Occipital lobe (tissue), 3 donors: ENCODE measurements at places on chromosomes 5 and 9. TPM values are rescaled to one million over a fixed set of nuclear protein-coding genes. Genes with fewer than 3 reads are reported as not detected.

The SUSD3 gene
- total RNA-seq: 1.6 TPM

The LHX6 gene
- 20.0 TPM for total RNA-seq

The INSL4 gene
- total RNA-seq: not detected

The PCDHA4 gene
- 18.6 TPM for total RNA-seq

The TMEFF1 gene
- 47.6 TPM for total RNA-seq

The RFX3 gene
- total RNA-seq: 71.4 TPM

The SV2C gene
- 1.7 TPM for total RNA-seq

The BHMT2 gene
- total RNA-seq: 0.62 TPM

The IPO11 gene
- total RNA-seq: 35.9 TPM

The ECPAS gene
- 91.2 TPM for total RNA-seq

The IFNK gene
- total RNA-seq: not detected

The SLC6A3 gene
- not detected for total RNA-seq

The TMEM252 gene
- total RNA-seq: not detected

The MARCOL gene
- total RNA-seq: not detected

The PRR16 gene
- total RNA-seq: 6.1 TPM

The GAS1 gene
- 33.5 TPM for total RNA-seq

The OR1L1 gene
- total RNA-seq: not detected

The GFI1B gene
- not detected for total RNA-seq

The OR13C3 gene
- not detected for total RNA-seq

The ADGRD2 gene
- total RNA-seq: not detected

The MYO10 gene
- 31.2 TPM for total RNA-seq

The PCDHGC3 gene
- 35.6 TPM for total RNA-seq

The SLC6A7 gene
- 0.62 TPM for total RNA-seq

The FSD1L gene
- 146 TPM for total RNA-seq

The ANKRD18B gene
- total RNA-seq: 1.1 TPM

The MLANA gene
- total RNA-seq: not detected

The UNC5A gene
- total RNA-seq: 8.3 TPM

The TGFBI gene
- 4.2 TPM for total RNA-seq

The HDHD3 gene
- 5.6 TPM for total RNA-seq
